A549 treated with CpdA at 1 μM for 4 hours (cell line): ENCODE measurements at places on chromosomes 13 and 19. TPM values are rescaled to one million over a fixed set of nuclear protein-coding genes. Genes with fewer than 3 reads are reported as not detected.

The JAK3 gene
- total RNA-seq: 0.13 to 0.35 TPM (median 0.23 TPM) in 5 replicates

The IGSF23 gene
- total RNA-seq: 0.31 to 0.59 TPM (median 0.38 TPM) in 5 replicates

The CYP2A7 gene
- total RNA-seq: not detected in 5 replicates

The ARHGEF1 gene
- total RNA-seq: 87.0 to 126 TPM (median 107 TPM) in 5 replicates

The CHAMP1 gene
- total RNA-seq: 19.3 to 24.0 TPM (median 20.1 TPM) in 5 replicates

The FUT2 gene
- not detected in 5 replicates for total RNA-seq

The IGLON5 gene
- total RNA-seq: 0.02 to 0.06 TPM (median 0.05 TPM) in 3 of 5 replicates, not detected in the others

The FOSB gene
- 13.4 to 19.5 TPM (median 15.8 TPM) in 5 replicates for total RNA-seq

The ZNF540 gene
- total RNA-seq: 0.14 to 0.22 TPM in 2 of 5 replicates, not detected in the others

The DZIP1 gene
- 11.5 to 16.6 TPM (median 14.3 TPM) in 5 replicates for total RNA-seq

The CRX gene
- not detected in 5 replicates for total RNA-seq

The SHD gene
- 0.07 to 0.29 TPM (median 0.08 TPM) in 3 of 5 replicates, not detected in the others for total RNA-seq

The USP12 gene
- total RNA-seq: 18.0 to 22.5 TPM (median 20.7 TPM) in 5 replicates

The FCER2 gene
- not detected in 5 replicates for total RNA-seq

The ZNF728 gene
- not detected in 5 replicates for total RNA-seq

The TBXA2R gene
- total RNA-seq: 0.54 to 0.91 TPM (median 0.74 TPM) in 5 replicates

The FLT1 gene
- 0.01 TPM in 1 of 5 replicates, not detected in the others for total RNA-seq

The SEMA6B gene
- 4.4 to 6.5 TPM (median 6.0 TPM) in 5 replicates for total RNA-seq

The CACNG6 gene
- total RNA-seq: 9.7 to 13.4 TPM (median 10.8 TPM) in 5 replicates

The ATP4A gene
- 0.01 TPM in 1 of 5 replicates, not detected in the others for total RNA-seq

The ZNF675 gene
- 3.2 to 5.6 TPM (median 3.4 TPM) in 5 replicates for total RNA-seq

The LENG9 gene
- total RNA-seq: 4.6 to 7.5 TPM (median 6.5 TPM) in 5 replicates

The TTC9B gene
- 0.62 to 0.81 TPM (median 0.76 TPM) in 5 replicates for total RNA-seq

The RNF113B gene
- total RNA-seq: not detected in 5 replicates

The ZFP28 gene
- 2.8 to 4.4 TPM (median 3.5 TPM) in 5 replicates for total RNA-seq

The ICAM5 gene
- total RNA-seq: 0.52 to 0.84 TPM (median 0.61 TPM) in 5 replicates

The FFAR2 gene
- 0.06 TPM in 1 of 5 replicates, not detected in the others for total RNA-seq

The CEACAM16 gene
- total RNA-seq: 0.08 to 0.23 TPM (median 0.11 TPM) in 3 of 5 replicates, not detected in the others

The ZNF793 gene
- total RNA-seq: 0.07 to 0.25 TPM (median 0.12 TPM) in 4 of 5 replicates, not detected in the other

The CGB1 gene
- total RNA-seq: 0.27 to 0.64 TPM (median 0.38 TPM) in 3 of 5 replicates, not detected in the others

The CGB5 gene
- total RNA-seq: 0.54 to 1.6 TPM (median 1.5 TPM) in 5 replicates

The IGFL2 gene
- total RNA-seq: 0.20 to 1.2 TPM (median 0.83 TPM) in 5 replicates

The ZNF256 gene
- total RNA-seq: 0.93 to 1.4 TPM (median 1.2 TPM) in 5 replicates

The NLRP11 gene
- 0.01 to 0.06 TPM (median 0.06 TPM) in 3 of 5 replicates, not detected in the others for total RNA-seq

The UBE2M gene
- total RNA-seq: 129 to 162 TPM (median 147 TPM) in 5 replicates

The PNMA8B gene
- total RNA-seq: not detected in 5 replicates

The SMAD9 gene
- total RNA-seq: 0.02 to 0.09 TPM (median 0.06 TPM) in 5 replicates

The P2RY11 gene
- total RNA-seq: 6.8 to 13.7 TPM (median 7.8 TPM) in 5 replicates

The TLE2 gene
- 2.3 to 4.4 TPM (median 3.1 TPM) in 5 replicates for total RNA-seq

The BCAM gene
- 62.9 to 86.9 TPM (median 77.5 TPM) in 5 replicates for total RNA-seq

The MAP2K2 gene
- 96.7 to 143 TPM (median 135 TPM) in 5 replicates for total RNA-seq

The PTPRS gene
- 17.8 to 30.0 TPM (median 24.6 TPM) in 5 replicates for total RNA-seq

The TYROBP gene
- not detected in 5 replicates for total RNA-seq

The CEACAM8 gene
- not detected in 5 replicates for total RNA-seq

The MISP gene
- total RNA-seq: 75.0 to 98.0 TPM (median 94.7 TPM) in 5 replicates

The RFPL4A gene
- total RNA-seq: 0.37 to 0.58 TPM (median 0.42 TPM) in 5 replicates

The PRR19 gene
- 3.6 to 4.9 TPM (median 4.5 TPM) in 5 replicates for total RNA-seq

The SERTM1 gene
- not detected in 5 replicates for total RNA-seq

The VSTM1 gene
- 0.35 to 0.81 TPM (median 0.79 TPM) in 4 of 5 replicates, not detected in the other for total RNA-seq

The FUT3 gene
- total RNA-seq: 0.03 TPM in 1 of 5 replicates, not detected in the others

The WDR88 gene
- total RNA-seq: not detected in 5 replicates

The ZNF134 gene
- 7.1 to 9.5 TPM (median 8.0 TPM) in 5 replicates for total RNA-seq

The PRODH2 gene
- 0.17 to 0.50 TPM (median 0.25 TPM) in 5 replicates for total RNA-seq

The ZNF527 gene
- total RNA-seq: 3.0 to 5.0 TPM (median 3.2 TPM) in 5 replicates

The NKG7 gene
- not detected in 5 replicates for total RNA-seq

The CATSPERD gene
- 0.05 TPM in 1 of 5 replicates, not detected in the others for total RNA-seq

The CBY2 gene
- 0.03 TPM in 1 of 5 replicates, not detected in the others for total RNA-seq
